Esophagus muscularis mucosa (tissue), 4 donors: ENCODE measurements at places on chromosomes 13 and 19. TPM values are rescaled to one million over a fixed set of nuclear protein-coding genes. Genes with fewer than 3 reads are reported as not detected.

DNA sequence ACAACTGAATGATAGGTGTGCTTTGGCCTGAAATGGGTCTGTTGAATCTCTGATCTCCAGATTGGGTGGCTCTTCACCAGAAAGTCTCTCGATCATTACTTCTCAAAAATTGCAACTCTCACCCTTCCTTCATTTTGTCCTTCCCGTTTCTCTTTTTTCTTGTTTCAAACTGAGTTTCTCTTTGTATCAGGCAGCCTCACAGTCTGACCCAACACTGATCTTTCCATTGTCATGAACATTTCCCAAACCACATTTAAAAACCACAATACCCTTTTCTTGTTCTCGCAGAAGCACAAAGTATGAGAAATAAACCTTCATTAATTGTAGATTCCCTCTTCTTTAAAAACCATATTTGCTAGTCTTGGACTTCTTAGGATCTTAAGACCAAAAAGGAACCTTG lies 33.6 kb upstream of the HMGB1 start:
- H3K27me3 ChIP-seq: no peaks in the 10 kb centered on the region
- no peaks in the 10 kb centered on the region for H3K36me3 ChIP-seq
- no peaks in the 10 kb centered on the region for H3K4me1 ChIP-seq
- DNase-seq: no peak

- no peak for DNase-seq
- H3K4me3 ChIP-seq: no peak overlapping the region
- no peaks in the 10 kb centered on the region for H3K27me3 ChIP-seq
- H3K4me1 ChIP-seq: no peaks in the 10 kb centered on the region
These were observed 802.7 kb downstream of the PCDH9 start for GRCh38 chr13:66427458-66427861.

DNA sequence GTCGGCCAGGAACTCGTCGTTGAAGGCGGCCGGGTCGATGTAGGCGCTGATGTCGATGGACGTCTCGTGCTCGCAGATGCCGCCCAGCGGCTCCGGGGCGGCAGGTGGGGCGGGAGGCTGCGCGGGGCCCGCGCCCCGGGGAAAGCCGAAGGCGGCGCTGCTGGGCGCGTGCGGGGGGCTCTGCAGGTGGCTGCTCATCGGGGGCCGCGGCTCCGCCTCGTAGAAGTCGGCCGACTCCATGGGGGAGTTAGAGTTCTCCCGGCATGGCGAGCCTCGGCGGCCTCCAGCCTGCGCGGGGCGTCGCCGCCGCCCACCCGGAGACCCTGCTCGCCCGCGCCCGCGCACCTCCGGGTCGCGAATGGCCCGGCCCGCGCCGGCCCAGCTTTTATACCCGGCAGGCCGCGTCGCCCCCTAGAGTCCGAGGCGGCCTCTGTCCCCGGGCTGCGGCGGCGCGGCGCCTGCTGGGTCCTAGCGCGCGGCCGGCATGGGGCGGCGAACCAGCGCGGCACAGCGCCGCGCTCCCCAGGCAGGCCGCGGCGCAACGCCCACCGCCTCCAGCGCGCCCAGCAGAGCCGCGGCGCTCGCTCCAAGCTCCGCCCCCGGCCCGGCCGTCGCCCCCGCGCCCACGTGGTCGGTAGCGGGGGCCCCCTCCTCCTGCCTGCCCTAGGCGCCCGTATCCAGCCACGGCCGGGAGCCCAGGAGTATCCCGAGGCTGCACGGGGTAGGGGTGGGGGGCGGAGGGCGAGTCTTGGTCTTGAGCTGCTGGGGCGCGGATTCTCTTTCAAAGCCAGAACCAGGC lies at the start of gene CEBPA:
Gene CEBPA, minus strand, starts transcription at position 360 of the 799 bp plus-strand sequence. Its CDS starts 120 bp downstream, at position 240.
- DNase-seq: no peak
- H3K4me1 ChIP-seq: peaks cover 46% of the 10 kb centered on the region
- H3K27ac ChIP-seq: peak within 1 kb of the TSS; percentile 81
- H3K36me3 ChIP-seq: no peaks in the 10 kb centered on the region

DNA sequence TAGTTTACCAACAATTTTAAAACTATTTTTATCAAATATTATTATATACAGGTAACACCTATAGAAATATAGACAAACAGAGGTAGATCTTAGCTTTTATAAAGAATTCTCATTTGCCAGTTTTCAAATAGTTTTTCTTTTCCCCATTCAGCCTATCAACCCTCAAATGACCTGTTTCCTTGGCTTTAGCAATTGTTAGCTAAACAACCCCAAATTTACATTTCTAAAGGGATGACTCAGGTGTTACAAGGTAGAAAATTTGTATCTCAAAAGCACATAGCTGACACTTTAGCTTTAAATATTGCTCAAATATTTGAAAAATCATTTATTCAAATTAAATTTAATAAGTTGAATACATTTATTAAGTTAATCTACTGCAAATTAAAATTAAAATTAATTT lies 1207.2 kb downstream of the SLITRK1 start:
- H3K4me1 ChIP-seq: no peaks in the 10 kb centered on the region
- no peak overlapping the region for H3K27ac ChIP-seq
- H3K36me3 ChIP-seq: no peaks in the 10 kb centered on the region
- H3K4me3 ChIP-seq: no peak overlapping the region
- DNase-seq: no peak
- H3K27me3 ChIP-seq: no peaks in the 10 kb centered on the region

GRCh38 chr13:42548731-42549551 lies 25.0 kb upstream of the TNFSF11 start:
- H3K27me3 ChIP-seq: no peaks in the 10 kb centered on the region
- no peak overlapping the region for H3K27ac ChIP-seq
- no peak overlapping the region for H3K4me3 ChIP-seq
- H3K36me3 ChIP-seq: no peaks in the 10 kb centered on the region

- H3K4me3 ChIP-seq: no peak overlapping the region
- peaks cover 63% of the 10 kb centered on the region for H3K36me3 ChIP-seq
- H3K27me3 ChIP-seq: no peaks in the 10 kb centered on the region
- H3K27ac ChIP-seq: no peak overlapping the region
These were observed 28.0 kb downstream of the CARS2 start for GRCh38 chr13:110677731-110678545.

DNA sequence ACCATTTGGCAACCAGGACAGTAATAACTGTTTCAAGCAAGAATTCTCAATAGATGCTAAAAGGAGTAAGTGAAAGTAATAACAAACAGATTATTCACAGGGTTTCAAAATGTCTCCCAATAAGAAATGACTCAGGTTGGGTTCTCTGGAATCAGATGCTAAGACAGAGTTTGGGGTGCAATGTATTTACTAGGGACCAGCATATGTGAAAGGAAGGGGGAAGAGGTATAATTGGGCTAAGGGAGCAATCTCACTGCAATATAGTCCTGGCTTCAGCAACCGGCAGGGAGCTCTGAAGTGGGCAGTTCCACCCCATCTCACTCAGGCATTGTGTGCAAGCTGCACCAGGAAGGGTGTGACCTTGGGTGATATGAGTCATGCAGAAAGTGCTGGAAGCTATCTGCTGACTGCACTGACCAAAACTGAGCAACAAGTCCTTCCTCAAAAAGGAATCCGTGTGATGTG lies 23.4 kb downstream of the ZDHHC20 start:
- H3K4me3 ChIP-seq: no peak overlapping the region
- H3K36me3 ChIP-seq: no peaks in the 10 kb centered on the region
- peaks cover 13% of the 10 kb centered on the region for H3K4me1 ChIP-seq
- H3K27me3 ChIP-seq: no peaks in the 10 kb centered on the region

- H3K4me1 ChIP-seq: peaks cover 55% of the 10 kb centered on the region
- H3K4me3 ChIP-seq: no peak overlapping the region
- no peaks in the 10 kb centered on the region for H3K36me3 ChIP-seq
- no peak overlapping the region for H3K27ac ChIP-seq
- H3K27me3 ChIP-seq: no peaks in the 10 kb centered on the region
- DNase-seq: no peak
These were observed 8.9 kb downstream of the PTGIR start for GRCh38 chr19:46615966-46616365.

DNA sequence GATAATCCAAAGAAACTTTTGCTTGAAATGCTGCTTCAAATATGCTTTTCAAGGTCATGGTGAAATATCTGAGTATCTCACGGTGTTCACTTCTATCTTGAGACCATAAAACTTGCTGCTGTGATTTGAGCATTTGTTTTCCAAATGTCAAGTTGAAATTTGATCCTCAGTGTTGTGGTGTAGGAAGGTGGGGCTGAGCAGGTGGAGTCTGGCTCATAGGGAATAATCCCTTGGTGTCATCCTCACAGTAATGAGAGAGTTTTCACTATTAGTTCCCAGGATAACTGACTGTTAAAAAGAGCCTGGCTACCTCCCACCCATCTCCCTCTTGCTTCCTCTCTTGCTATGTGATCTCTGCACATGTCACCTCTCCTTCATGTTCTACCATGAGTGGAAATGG lies 858.0 kb upstream of the SLITRK5 start:
- no peak overlapping the region for H3K4me3 ChIP-seq
- DNase-seq: no peak
- no peaks in the 10 kb centered on the region for H3K4me1 ChIP-seq
- H3K36me3 ChIP-seq: no peaks in the 10 kb centered on the region
- no peaks in the 10 kb centered on the region for H3K27me3 ChIP-seq
- no peak overlapping the region for H3K27ac ChIP-seq

DNA sequence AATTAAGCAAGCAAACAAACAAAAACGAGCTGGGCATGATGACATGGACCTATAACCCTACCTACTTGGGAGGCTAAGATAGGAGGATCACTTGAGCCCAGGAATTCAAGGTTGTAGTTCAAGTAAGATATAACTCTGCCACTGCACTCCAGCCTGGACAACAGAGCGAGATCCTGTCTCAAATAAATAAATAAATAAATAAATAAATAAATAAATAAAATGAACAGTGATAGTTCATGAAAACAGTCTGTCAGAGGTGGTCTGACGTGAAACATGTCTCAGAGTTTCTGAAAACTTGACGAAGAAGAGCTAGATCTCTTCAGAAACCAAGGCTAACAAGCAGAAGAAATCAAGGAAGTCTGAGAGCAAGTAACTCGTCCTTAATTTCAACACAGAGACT lies 188.8 kb upstream of the GPC6 start:
- no peak for DNase-seq
- no peaks in the 10 kb centered on the region for H3K27me3 ChIP-seq
- no peak overlapping the region for H3K4me3 ChIP-seq
- no peaks in the 10 kb centered on the region for H3K36me3 ChIP-seq
- no peaks in the 10 kb centered on the region for H3K4me1 ChIP-seq

DNA sequence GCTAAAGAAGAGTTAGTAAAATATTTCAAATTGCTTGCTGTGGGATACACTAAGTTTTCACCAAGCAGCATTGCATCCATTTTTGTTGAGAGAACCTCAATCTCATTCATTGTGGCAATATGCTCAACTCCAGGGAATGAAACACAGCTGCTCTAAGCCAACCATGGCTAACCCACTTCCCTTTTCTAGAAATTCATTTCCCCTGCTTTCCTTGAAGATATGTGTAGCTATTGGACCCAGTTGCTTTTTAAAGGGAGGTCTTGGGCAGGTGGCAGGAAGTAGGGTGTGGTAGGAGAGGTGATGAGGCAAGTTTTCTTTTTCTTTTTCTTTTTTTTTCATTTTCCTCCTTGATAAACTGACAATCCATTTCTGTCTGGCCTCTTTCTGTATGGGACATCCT lies 452.2 kb downstream of the FGF14 start:
- no peaks in the 10 kb centered on the region for H3K27me3 ChIP-seq
- no peak overlapping the region for H3K4me3 ChIP-seq
- H3K36me3 ChIP-seq: no peaks in the 10 kb centered on the region
- no peak for DNase-seq
- H3K27ac ChIP-seq: no peak overlapping the region

DNA sequence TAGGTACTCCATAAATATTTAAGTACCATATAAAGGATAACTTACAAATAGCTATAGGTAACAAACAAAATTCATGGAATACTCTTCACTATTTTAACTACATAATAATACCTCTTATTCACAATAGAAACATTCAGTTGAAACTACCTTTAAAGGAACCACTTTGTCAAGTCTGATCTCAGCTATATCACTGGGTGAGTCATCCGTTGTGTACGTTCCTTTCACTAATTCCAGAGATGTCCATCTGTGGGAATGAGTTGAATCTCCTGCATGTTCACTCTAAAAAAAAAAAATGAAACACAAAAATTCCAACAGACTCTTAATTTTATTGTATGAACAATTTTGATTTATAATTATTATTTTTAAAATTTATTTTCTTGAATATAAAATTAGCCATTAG lies 149.4 kb upstream of the FBXL3 start:
- no peak overlapping the region for H3K4me3 ChIP-seq
- H3K36me3 ChIP-seq: peaks cover 93% of the 10 kb centered on the region
- no peaks in the 10 kb centered on the region for H3K27me3 ChIP-seq
- H3K27ac ChIP-seq: no peak overlapping the region
- no peaks in the 10 kb centered on the region for H3K4me1 ChIP-seq
- no peak for DNase-seq

- H3K4me1 ChIP-seq: no peaks in the 10 kb centered on the region
- no peak overlapping the region for H3K4me3 ChIP-seq
- H3K27ac ChIP-seq: no peak overlapping the region
- no peaks in the 10 kb centered on the region for H3K27me3 ChIP-seq
These were observed 393.5 kb upstream of the GPC6 start for GRCh38 chr13:92833071-92833470.

GRCh38 chr13:39765801-39766463 lies 110.5 kb downstream of the COG6 start:
- H3K36me3 ChIP-seq: no peaks in the 10 kb centered on the region
- H3K27ac ChIP-seq: peak overlapping the region; percentile 22
- no peaks in the 10 kb centered on the region for H3K27me3 ChIP-seq
- H3K4me1 ChIP-seq: peaks cover 7% of the 10 kb centered on the region

DNA sequence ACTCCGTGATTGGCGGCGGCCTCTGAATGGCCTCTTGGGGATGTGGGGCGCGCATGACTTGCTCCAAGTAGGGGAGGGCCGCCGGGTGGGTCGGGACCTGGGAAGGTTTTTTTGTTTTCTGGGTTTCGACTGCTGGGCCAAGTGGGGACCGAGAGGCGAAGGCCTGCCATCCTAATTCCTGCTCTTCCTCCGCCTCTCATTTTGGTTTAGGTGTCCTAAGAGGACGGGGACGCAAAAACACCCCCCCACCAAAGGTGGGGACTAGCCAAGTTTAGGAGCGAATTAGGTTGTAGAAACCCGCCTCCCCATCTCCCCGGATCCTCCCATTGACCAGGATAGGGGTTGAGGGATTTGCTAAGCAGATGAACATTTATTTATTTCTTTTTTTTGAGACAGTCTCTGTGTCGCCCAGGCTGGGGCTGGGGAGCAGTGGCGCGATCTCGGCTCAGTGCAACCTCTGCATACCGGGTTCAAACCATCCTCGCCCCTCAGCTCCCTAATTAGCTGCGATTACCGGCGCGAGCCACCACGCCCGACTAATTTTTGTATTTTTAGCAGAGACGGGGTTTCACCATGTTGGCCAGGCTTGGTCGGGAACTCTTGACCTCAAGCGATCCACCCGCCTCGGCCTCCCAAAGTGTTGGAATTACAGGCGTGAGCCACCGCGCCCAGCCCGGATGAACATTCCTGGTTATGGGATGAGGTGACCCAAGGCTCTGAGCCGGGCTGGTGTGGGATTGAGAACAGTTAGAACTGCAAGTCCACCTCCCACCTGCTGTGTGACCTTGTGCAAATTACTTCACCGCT lies 838 bp downstream of the PPP2R1A start:
- H3K4me3 ChIP-seq: peak overlapping the region; percentile 63
- DNase-seq: no peak
- H3K27ac ChIP-seq: peak overlapping the region; percentile 97
- no peaks in the 10 kb centered on the region for H3K27me3 ChIP-seq
- H3K4me1 ChIP-seq: peaks cover 60% of the 10 kb centered on the region
- peaks cover 19% of the 10 kb centered on the region for H3K36me3 ChIP-seq

ZNF730 gene
- not detected for total RNA-seq

KASH5 gene
- not detected for total RNA-seq

CEACAM19 gene
- total RNA-seq: 2.5 TPM

IZUMO2 gene
- not detected for total RNA-seq

RYR1 gene
- 0.99 TPM for total RNA-seq

AMER2 gene
- total RNA-seq: not detected

PDX1 gene
- not detected for total RNA-seq

KCNN1 gene
- total RNA-seq: 0.17 TPM

ZNF709 gene
- 1.7 TPM for total RNA-seq
